ENCODE measurements at places on chromosomes 7 and 10. TPM values are rescaled to one million over a fixed set of nuclear protein-coding genes. Genes with fewer than 3 reads are reported as not detected.

POM121C gene
- polyA plus RNA-seq, result 6.6 TPM

KLF6 gene
- polyA plus RNA-seq, result 11.2 TPM

NKX2-3 gene
- polyA plus RNA-seq, result not detected

AZGP1 gene
- polyA plus RNA-seq, result not detected

H2BK1 gene
- not detected for polyA plus RNA-seq

Measured in neural cell (in vitro differentiated cells).